ENCODE measurements at places on chromosomes 5 and 9. TPM values are rescaled to one million over a fixed set of nuclear protein-coding genes. Genes with fewer than 3 reads are reported as not detected.

The TMEM252 gene
- total RNA-seq = not detected

The NTNG2 gene
- total RNA-seq = 0.28 TPM

GRCh38 chr5:120917214-120917758 lies 453.2 kb downstream of the PRR16 start:
- no peaks in the 10 kb centered on the region for H3K4me1 ChIP-seq
- no peak for DNase-seq
- H3K36me3 ChIP-seq = no peaks in the 10 kb centered on the region

The CCDC192 gene
- total RNA-seq = not detected

GRCh38 chr9:72415948-72416347 lies 50.9 kb upstream of the ZFAND5 start:
- no peaks in the 10 kb centered on the region for H3K4me1 ChIP-seq
- DNase-seq = no peak
- H3K4me3 ChIP-seq = no peak overlapping the region
- no peak overlapping the region for H3K27ac ChIP-seq
- no peaks in the 10 kb centered on the region for H3K36me3 ChIP-seq

GRCh38 chr5:170537451-170538095 lies 33.8 kb downstream of the KCNIP1 start:
- H3K27me3 ChIP-seq = no peaks in the 10 kb centered on the region
- no peak overlapping the region for H3K4me3 ChIP-seq
- H3K27ac ChIP-seq = no peak overlapping the region

- no peak for DNase-seq
- H3K36me3 ChIP-seq = no peaks in the 10 kb centered on the region
- no peak overlapping the region for H3K27ac ChIP-seq
- no peaks in the 10 kb centered on the region for H3K27me3 ChIP-seq
- H3K4me3 ChIP-seq = no peak overlapping the region
Measured at GRCh38 chr5:146091881-146092280, 13.5 kb downstream of the PLAC8L1 start.

The RGS14 gene
- 53.8 TPM for total RNA-seq

DNA sequence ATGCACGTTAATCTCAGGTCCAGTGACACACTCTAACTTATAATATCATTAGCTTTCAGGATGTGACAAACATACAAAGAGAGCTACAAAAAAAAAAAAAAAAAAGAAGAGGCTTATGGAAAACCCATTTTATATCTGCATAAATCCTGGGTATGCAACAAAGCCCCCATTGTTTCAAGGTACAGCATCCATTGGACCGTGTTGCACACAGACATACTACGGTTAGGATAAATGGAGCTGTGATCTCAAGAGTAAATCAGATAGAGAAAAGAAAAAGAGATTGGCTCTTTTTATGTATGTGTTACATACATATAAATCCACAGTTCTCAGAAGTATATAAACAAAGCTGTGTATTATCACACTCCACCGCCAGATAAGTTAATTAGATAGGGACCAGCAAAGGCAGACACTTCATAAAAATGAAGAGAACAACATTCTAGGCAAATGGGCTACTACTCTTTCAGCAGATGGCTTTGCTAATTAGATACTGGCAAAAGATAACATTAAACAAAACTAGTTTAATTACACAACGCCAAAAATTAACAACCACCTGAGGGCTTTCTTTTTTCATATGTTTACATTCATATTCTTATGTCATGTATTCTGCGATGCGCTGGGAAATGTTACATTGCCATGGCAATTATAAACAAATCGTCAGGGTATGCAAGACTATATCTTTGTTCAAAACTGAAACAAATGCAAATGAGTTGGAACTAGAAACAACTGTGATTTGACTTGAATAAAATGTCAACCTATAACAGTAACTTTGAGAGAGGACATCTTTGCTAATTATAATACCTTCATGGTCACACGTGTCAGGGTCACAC lies 304.2 kb downstream of the SEMA5A start:
- no peak overlapping the region for H3K4me3 ChIP-seq
- H3K4me1 ChIP-seq = no peaks in the 10 kb centered on the region
- no peaks in the 10 kb centered on the region for H3K36me3 ChIP-seq
- H3K27ac ChIP-seq = no peak overlapping the region

DNA sequence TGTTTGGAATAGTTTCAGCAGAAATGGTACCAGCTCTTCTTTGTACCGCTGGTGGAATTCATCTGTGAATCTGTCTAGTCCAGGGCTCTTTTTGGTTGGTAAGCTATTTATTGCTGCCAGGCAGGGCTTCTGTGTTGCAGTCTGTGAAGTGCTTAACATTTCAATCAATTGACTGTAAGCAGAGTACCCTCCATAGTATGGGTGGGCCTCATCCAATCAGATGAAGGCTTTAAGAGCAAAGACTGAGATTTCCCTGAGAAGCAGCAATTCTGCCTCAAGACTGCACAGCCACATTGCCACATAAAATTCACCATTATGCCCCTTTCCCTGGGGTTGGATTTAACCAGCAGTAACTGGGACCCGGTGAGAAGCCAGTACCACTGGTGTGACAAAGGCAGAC lies 98.9 kb upstream of the ICE1 start:
- H3K4me1 ChIP-seq = no peaks in the 10 kb centered on the region
- no peaks in the 10 kb centered on the region for H3K36me3 ChIP-seq
- no peaks in the 10 kb centered on the region for H3K27me3 ChIP-seq
- H3K4me3 ChIP-seq = no peak overlapping the region
- H3K27ac ChIP-seq = no peak overlapping the region

DNA sequence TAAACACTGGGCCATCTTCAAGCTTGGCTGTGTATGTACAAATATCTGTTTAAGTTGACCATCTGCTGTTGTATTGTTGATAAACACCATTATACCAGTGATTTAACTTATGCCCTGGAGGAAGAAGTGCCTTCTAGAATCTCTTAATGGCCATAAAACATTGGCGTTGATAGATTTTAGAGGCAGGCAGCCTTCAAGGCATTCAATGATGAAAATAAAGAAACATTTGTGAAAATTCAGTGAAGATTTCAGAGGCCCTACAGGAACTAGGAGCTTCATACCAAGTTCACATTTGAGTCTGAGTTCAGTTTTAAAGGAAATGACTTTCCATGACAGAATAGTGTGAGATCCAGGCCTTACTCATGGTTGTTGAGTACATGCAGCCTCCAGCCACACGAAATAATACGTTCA lies 52.2 kb downstream of the MAP1B start:
- no peaks in the 10 kb centered on the region for H3K27me3 ChIP-seq
- H3K4me1 ChIP-seq = no peaks in the 10 kb centered on the region
- no peaks in the 10 kb centered on the region for H3K36me3 ChIP-seq
- DNase-seq = no peak
- no peak overlapping the region for H3K27ac ChIP-seq
- H3K4me3 ChIP-seq = no peak overlapping the region

The BAG1 gene
- total RNA-seq = 49.4 TPM

The IL5 gene
- not detected for total RNA-seq

GRCh38 chr5:59151162-59151889 lies 568.5 kb downstream of the RAB3C start:
- H3K4me3 ChIP-seq = no peak overlapping the region
- H3K27ac ChIP-seq = no peak overlapping the region
- no peaks in the 10 kb centered on the region for H3K36me3 ChIP-seq
- H3K4me1 ChIP-seq = no peaks in the 10 kb centered on the region
- DNase-seq = no peak

DNA sequence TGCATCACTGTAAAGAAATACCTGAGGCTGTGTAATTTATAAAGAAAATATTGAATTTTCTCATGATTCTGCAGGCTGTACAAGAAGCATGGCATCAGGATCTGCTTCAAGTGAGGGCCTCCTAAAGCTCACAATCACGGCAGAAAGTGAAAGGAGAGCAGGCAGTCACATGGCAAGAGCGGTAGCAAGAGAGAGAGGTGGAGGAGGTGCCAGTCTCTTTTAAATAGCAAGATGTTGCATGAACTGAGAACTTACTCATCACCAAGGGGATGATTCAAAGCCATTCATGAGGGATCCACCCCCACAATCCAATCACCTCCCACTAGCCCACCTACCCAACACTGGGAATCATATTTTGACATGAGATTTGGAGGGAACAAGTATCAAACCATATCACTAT lies 184.5 kb upstream of the PAPPA start:
- H3K36me3 ChIP-seq = no peaks in the 10 kb centered on the region
- no peak overlapping the region for H3K4me3 ChIP-seq
- no peaks in the 10 kb centered on the region for H3K27me3 ChIP-seq
- no peaks in the 10 kb centered on the region for H3K4me1 ChIP-seq

GRCh38 chr9:133144904-133145851 lies 18.5 kb downstream of the GBGT1 start:
- peak overlapping the region; percentile 39 for H3K27ac ChIP-seq
- no peaks in the 10 kb centered on the region for H3K27me3 ChIP-seq
- peaks cover 39% of the 10 kb centered on the region for H3K4me1 ChIP-seq
- no peak for DNase-seq
- H3K4me3 ChIP-seq = no peak overlapping the region
- H3K36me3 ChIP-seq = no peaks in the 10 kb centered on the region

The MZB1 gene
- 1.8 TPM for total RNA-seq

DNA sequence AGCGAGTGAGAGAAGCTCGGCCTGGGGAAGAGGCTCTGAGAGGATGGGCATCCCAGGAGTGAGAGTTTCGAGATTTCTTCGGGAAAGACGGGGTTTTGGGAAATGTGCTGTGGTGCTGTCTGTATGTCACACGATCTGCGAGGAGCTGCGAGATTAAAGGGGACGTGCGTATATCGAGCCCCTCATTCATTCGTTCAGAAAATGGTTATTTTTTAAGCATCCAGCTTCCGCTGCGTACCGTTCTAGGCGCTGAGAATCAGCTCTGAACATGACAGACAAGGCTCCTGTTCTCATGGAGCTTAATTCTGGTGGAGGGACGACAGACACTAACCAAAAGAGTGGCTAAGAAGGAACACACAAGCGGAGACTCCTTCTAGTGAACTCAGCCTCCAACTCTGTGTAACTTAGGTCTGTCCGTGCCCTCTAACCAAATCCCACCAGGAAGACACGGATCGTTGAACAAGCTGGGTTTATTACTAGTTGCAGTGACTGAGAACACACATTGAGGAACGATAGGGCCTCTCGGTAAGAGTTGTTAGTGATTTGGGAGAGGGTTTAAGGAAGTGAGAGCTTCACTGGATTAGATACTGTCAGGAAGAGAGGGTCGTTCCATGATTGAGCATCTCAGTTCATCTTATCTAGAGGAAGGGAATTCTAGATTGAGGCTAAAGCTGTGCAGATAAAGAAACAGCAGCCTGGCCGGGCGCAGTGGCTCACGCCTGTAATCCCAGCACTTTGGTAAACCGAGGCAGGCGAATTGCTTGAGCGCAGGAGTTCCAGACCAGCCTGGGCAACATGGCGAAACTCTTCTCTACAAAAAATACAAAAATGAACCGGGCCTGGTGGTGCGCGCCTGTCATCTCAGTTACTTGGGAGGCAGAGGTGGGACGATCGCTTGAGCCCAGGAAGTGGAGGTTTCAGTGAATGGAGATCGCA lies 1.0 kb upstream of the FBXW11 start:
- H3K27ac ChIP-seq = peak overlapping the region; percentile 99
- H3K4me3 ChIP-seq = peak overlapping the region; percentile 97
- no peaks in the 10 kb centered on the region for H3K27me3 ChIP-seq
- DNase-seq = peak; percentile 36

- peaks cover 3% of the 10 kb centered on the region for H3K36me3 ChIP-seq
- peaks cover 23% of the 10 kb centered on the region for H3K4me1 ChIP-seq
- H3K27me3 ChIP-seq = no peaks in the 10 kb centered on the region
Measured at GRCh38 chr9:93451849-93452709, 594 bp downstream of the FAM120A start.

Data from liver (tissue), 10 donors.